ENCODE measurements at places on chromosomes 6 and 20. TPM values are rescaled to one million over a fixed set of nuclear protein-coding genes. Genes with fewer than 3 reads are reported as not detected.

Gene CYP24A1
- total RNA-seq = not detected

Gene ZNF133
- 10.9 TPM for total RNA-seq

Gene CCM2L
- total RNA-seq = 9.6 TPM

Gene DNAAF9
- total RNA-seq = 45.1 TPM

DNA sequence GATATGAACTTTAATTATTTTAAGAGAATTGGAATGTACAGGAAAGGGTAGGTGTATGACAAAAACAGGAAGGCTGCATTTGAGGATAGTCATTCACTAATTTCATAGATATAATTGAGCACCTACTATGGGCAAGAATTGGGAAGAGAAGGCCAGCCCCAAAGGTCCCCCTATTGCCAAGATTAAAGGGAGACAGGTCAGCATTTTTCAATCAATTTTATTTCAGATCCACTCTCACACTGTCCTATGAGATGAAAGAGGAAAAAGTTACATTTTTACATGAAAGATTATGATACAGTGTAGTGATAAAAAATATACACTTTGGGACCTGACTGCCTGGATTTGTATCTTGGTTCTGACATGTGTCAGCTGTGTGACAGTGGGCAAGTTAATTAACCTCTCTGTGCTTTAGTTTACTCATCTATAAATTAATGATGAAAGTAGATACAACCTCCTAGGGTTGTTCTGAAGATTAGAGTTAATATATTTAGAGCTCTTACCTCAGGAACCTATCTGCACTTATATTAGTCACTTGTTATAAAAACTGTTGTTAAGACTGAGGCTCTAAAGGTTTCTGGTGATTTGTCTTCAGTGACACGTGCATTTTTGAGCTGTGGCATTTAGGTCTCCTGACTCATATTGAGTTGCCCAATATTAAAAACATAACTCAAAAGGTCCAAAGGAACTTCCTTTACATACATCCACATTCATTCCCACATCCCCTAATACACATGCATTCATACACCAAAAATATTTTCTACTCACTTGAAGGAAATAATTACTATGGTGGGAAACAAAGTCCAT, 45.7 kb downstream of the SCGN start:
- no peak for DNase-seq

Gene NFATC2
- 8.8 TPM for total RNA-seq

DNA sequence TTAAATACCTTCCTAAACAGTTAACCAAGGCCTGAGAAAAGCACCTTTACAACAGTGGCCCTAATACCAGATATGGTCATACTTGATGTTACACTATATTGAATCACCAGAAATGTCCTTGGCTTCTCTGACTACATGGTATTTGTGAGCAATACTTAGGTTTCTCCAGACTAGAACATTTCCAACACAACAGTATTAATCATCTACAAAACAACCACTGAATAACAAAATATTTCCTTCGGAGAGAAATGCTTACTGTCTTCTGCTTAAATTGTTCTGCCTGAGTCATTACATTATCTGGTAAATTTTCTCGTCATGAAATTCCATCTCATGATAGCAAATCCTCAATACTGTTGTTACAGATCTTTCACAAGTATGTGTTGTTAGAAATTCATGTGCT, 252.9 kb upstream of the RUNX2 start:
- no peak for DNase-seq

GRCh38 chr6:164025180-164025579, 610.7 kb downstream of the QKI start:
- no peak for DNase-seq

DNA sequence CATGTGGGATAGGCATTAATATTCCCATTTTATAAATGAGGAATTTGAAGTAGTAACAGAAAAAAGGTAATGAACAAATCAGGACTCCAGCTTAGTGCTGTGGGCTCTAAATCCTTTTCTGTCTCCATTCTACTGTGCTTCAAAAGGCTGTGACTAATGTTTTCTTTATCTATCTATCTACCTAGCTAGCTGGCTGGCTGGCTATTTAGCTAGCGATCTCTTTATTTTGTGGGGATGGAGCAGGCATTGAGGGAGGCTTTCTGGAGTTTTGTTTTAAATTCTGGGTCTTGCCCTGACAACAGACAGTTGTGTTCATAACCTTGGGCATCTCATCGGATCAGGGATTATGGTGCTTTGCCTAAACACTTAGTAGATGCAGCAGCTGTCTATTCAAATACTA, 139.2 kb downstream of the SOX4 start:
- DNase-seq = peak; percentile 26

Gene LYRM2
- 19.9 TPM for total RNA-seq

Gene KIAA0408
- 41.5 TPM for total RNA-seq

DNA sequence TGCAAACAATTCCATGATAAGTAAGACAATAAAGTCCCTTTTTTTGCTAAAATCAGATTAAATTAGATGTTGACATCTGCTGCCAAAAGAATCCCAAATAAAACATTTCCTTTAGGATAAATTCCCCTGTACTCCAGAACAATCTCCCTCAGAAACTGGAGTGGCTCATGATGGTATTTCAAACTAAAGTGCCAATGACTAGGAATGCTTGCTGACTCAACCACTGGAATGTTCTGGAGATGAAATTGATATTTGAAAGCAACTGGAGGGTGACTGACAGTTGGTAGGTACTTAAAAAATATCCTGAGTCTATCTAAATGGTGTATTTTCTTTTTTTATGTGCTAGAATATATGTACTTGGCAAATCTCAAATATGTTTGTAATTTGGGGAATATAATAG, 350.1 kb upstream of the TSHZ2 start:
- no peak for DNase-seq
